8988T (cell line): ENCODE measurements at places on chromosomes 11 and 22.

- no peak for DNase-seq
These were observed 94.5 kb upstream of the TOP3B start for GRCh38 chr22:22076932-22077703.

DNA sequence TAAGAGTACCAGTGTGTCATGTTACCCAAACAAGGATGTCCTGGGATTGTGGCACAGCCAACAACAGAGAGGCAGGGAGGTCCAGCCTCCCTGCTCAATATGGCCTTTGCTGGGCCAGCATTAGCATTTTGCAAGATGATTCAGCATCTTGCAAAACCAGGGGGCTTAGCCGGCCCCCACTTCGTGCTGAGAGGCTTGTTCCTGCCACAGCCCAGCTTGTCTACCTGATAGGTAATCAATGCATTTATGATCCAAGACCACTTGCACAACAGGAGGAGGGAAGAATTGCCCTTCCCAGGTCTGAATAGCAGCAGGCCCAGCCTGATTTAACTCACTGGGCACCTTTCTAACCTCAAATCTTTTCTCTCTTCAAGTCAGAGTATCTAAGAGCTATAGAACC lies 189.0 kb upstream of the SYT13 start:
- DNase-seq, result no peak

GRCh38 chr11:102479733-102480132 lies 27.2 kb upstream of the TMEM123 start:
- no peak for DNase-seq

DNA sequence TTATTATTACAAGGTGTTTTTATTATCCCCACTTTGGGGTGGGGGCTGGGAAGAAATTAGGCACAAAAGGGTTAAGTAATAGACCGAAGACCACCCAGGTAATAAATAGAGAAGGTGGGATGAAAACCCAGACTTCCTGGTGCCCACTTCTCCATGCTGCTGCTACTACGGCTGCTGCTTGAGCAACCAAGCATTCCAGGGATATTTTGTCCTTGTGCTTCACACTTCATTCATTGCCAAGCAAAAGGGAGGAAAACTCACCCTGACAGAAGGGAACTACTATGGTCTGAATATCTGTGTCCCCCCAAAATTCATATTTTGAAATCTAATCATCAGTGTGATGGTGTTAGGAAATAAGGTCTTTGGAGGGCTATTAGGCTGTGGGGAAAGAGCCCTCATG lies 470.9 kb upstream of the API5 start:
- no peak for DNase-seq

- no peak for DNase-seq
These were observed 110.9 kb upstream of the PITPNB start for GRCh38 chr22:28029956-28030355.

DNA sequence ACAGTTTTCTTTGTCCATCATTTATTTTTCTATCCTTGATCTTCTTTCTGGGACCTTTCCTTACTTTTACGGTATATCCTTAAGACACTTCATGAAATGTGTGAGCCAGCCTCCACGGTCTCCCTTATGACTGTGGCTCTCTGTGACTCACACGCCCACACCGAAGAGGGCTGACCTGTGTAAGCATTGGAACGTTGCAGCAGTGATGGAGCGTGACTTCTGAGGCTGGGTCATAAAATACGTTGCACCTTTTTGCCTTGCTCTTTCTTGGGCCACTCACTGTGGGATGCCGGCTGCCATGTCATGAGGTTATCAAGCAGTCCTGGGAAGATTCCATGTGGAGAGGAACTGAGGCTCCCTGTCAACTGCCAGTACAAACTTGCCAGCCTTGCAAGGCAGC lies 96.3 kb upstream of the RAB1B start:
- DNase-seq, result no peak

DNA sequence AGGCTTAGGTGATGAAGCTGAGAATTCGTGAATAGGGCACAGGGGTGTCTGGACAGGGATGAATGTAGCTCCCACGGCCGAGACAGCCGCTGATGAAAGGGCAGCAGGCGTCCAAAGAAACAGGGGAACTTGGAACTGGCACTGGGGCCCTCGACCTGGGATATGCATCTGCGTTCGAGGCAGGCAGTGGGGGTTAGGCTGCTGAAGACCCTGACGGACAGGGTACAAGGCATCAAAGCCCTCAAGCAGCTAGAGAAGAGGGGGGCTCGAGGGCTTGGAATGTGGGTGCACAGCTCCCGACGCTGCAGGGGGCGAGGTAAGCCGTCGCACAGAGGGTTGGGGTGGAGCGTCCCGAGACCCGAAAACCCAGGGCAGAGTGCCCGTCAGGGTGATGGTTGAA lies 6.9 kb upstream of the SYT8 start:
- DNase-seq, result peak; percentile 41

DNA sequence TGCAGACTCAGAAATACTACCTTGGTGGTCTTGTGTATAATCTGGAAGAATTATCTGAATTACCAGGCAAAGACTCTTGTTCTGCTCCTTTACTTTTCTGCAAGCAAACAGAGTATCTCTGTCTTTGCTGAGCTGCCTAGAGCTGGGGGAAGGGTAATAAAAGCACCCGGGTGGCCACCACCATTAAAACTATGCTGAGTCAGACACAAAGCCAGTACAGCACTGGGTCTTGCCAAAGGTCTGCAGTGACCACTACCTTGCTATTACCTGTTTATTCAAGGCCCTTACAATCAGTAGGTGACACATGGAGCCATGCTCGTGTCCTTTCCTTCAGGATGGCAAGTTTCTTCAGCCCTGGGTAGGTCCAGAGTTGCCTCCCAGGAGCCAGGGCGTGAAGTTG lies 420.6 kb upstream of the CNTN5 start:
- no peak for DNase-seq

- no peak for DNase-seq
These were observed 199.2 kb downstream of the IGLL1 start for GRCh38 chr22:23380911-23381310.

GRCh38 chr11:74680703-74681531 lies 50.3 kb downstream of the CHRDL2 start:
- peak; percentile 29 for DNase-seq

DNA sequence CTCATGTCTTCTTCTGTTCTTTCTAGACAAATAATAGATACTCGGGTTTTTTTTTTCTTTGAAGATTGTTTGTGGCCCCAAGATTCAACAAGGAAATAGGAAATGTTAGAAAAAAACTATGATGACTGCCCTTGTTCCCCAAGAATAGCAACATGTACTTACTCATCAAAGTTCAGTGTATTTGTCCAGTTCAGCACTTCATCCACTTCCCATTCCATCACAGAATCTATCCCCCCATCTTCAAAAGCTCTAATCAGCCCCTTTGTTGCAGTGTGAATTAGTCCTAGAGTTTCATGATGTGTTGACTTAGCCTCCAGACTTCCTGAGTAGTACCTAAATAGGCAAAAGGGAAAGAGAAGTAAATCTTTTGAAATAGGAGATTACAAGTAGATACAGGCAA lies 74.3 kb downstream of the C11orf65 start:
- DNase-seq, result no peak

DNA sequence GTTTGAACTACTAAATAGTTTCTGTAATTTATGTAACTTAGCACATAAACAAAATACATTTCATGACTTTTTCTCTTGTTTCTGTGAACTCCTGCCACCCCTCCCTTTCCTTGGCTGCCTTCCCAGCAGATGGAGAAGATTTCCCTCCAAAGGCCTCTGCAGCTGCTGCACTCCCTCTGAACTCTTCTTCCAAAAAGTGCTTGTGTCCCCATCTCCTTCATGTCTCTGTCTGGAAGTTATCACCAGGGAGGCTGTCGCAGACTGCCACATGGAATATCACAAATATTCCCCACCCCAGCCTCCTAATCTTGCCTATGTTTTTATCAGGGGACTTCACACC lies 1068.3 kb downstream of the OPCML start:
- DNase-seq, result no peak

DNA sequence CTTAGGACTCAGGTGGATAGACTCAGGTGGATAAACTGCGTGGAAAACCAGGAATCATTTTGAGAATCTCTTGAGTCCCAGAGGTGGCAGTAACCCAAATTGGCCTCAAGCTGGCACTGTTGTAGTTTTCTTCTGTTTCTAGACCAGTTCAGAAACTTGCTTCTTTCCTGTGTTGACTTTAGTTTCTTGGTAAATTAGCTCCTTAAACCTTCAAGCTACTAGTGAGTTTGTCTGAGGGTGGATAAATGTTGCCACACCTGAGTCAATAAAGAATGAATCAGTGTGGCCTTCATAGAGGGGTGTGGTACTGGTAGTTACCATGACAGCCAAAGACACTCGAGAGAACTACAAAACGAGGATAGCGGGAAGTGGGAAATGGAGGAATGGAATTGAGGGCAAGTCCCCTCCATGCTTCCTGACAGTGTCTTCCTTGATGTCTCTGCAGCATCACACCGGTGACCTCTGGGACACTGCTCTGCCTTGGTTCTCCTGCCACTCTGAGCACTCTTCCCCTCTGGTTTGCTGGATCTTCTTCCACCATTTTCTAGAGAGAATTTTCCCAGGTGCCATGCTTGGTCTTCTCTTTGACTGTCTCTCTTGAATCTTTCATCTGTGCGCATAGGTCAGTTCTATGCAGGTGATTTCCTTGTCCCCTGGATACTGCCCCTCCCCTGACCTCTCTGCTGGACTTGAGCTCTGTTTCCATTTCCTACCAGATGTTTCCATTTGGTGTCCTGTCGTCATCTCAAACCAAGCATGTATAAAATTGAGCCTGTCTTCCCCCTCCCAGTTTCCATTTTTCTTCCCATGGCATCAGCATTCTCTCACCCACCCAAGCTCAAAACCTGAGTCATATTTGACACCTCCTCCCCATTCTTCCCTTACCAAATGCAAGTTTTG lies 7.2 kb downstream of the POLD4 start:
- no peak for DNase-seq

- DNase-seq, result no peak
These were observed 747 bp downstream of the NXF1 start for GRCh38 chr11:62804310-62805075.

DNA sequence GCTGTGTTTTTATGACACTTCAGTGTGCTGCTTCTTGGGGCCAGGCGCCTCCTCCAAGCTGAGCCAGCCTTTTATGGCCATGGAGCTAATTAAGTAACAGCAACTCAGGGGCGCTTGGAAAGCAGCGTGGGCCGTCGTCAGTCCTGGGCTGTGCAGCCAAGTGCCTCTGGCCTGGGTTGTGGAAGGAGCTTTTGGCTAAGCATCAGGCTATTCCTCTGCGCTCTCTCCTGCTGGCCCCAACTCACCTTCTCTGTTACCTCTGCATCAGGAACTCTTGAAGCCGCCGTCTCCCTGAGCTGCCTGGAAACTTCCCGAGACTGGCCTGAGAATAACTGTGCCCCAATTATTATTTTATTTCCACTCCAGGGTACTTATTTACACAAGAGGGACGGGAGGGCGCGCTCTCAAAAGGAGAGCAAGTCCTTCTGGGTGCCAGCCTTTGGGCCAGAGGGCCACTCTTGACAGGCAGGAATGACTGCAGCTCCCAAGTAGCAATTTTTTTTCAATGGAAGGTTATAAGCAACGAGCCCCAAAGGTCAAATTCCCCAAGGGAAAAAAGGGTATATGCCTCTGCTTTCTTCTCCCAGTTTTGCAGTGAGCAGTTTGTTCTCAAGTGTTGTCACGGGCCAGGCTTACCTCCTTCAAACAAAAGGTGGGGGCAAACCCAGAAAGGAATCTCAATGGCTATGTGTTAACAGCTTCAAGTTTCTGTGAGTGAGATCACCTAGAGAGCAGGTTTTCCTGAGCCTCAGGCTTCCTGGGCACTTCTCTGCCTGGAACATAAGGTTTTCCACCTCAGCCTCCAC lies 38.5 kb upstream of the NAV2 start:
- no peak for DNase-seq

DNA sequence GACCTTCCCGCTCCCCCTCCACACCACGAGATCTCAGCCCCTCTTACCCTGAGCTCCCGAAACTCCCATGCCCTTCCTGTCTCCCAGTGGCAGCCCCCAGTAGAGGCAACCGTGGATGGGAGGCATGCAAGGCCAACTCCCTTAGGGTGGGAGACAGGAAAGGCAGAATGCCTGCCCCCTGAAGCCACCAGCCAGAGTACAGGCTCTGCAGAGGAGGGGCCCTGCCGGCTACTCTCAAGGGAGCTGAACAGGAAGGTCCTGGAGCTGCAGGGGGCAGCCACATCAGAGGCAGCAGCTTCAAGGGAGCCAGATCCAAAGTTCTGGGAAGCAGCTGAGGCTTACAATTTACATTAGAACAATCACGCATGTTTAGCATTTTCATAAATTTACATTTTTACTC lies 38.3 kb downstream of the PDE2A start:
- no peak for DNase-seq

- no peak for DNase-seq
These were observed 62.0 kb downstream of the ZNF280B start for GRCh38 chr22:22446517-22446916.

DNA sequence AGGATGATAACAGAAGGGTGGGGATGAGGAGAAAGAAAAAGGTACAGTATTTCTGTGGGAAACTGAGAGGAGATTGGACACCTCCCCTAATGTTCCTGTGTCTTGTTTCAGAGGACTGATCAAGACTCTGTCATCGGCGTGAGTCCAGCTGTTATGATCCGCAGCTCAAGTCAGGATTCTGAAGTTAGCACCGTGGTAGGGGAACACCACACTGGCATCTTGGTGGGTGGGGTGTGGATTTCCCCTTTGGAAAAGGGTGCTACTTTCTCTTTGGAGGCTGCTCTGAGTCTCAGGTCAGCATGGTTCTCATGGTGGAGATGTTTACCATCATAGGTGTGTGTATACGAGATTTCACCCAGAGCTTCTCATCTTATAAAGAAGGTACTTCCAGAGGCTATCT lies 25.5 kb downstream of the MADD start:
- DNase-seq, result no peak

DNA sequence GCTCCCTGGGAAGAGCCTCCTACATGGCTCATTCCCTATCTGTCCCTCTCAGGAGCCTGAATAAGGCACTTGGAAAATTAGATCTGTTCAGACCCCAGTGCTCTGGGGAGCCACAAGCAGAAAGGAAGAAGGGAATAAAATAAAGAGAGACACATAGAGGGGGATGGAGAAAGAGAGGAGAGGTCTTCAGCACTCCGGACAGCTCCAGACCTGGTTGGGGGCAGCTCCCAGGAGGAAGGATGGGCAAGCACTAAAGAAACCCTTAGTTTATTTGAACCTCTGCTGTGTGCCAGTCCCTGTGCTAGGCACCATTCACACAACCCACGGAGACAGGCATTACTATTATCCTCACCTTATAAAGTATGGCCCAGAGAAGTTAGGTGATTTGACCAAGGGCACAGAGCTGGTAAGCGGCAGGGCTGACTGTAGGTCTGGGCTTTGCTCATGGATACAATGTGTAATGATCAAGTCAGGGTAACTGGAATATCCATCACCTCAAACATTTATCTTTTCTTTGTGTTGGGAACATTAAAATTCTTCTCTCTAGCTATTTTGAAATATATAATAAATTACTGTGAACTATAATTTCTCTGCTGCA lies 53.7 kb upstream of the LRRC32 start:
- DNase-seq, result no peak

GRCh38 chr22:39699631-39700360 lies 129.2 kb downstream of the CACNA1I start:
- DNase-seq, result no peak

- no peak for DNase-seq
These were observed 3.0 kb upstream of the GTSE1 start for GRCh38 chr22:46293577-46294260.

- DNase-seq, result no peak
These were observed 16.2 kb downstream of the ARHGEF12 start for GRCh38 chr11:120352405-120352804.
